ENCODE measurements at places on chromosomes 4 and X. TPM values are rescaled to one million over a fixed set of nuclear protein-coding genes. Genes with fewer than 3 reads are reported as not detected.

DNA sequence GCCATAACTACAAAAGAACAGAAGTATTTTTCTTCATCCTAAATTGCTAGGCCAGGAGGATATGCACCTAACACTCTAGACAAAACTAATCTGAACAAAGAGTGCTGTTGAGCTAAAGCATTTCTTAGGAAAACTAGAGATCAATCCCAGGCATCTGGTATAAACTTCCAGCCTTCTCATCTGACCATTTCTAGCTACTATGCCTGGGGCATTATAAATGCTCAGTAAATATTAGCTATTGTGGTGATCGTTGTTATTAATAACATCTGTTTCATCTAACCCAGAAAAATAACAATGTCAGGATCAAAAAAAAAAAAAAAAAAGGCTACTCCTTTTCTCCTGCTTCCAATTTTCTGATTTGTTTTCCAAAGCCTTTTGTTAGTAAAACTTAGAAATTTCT is 7.7 kb upstream of the SLC10A6 start:
- no peak for DNase-seq

DNA sequence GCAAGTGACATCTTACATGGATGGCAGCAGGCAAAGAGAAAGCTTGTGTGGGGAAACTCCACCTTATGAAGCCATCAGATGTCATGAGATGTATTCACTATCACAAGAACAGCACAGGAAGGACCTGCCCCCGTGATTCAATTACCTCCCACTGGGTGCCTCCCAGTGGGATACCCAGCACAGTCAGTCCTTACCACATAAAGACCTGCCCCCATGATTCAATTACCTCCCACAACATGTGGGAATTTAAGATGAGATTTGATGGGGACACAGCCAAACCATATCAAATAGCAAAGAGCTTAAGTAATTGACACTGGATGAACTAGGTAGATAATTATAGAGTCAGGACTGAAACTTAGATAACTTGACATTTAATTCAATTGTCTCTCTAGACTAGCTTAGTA is 85.6 kb downstream of the SLIT2 start:
- DNase-seq = peak; percentile 54

SMIM10 gene
- 0.26 TPM for total RNA-seq

DNA sequence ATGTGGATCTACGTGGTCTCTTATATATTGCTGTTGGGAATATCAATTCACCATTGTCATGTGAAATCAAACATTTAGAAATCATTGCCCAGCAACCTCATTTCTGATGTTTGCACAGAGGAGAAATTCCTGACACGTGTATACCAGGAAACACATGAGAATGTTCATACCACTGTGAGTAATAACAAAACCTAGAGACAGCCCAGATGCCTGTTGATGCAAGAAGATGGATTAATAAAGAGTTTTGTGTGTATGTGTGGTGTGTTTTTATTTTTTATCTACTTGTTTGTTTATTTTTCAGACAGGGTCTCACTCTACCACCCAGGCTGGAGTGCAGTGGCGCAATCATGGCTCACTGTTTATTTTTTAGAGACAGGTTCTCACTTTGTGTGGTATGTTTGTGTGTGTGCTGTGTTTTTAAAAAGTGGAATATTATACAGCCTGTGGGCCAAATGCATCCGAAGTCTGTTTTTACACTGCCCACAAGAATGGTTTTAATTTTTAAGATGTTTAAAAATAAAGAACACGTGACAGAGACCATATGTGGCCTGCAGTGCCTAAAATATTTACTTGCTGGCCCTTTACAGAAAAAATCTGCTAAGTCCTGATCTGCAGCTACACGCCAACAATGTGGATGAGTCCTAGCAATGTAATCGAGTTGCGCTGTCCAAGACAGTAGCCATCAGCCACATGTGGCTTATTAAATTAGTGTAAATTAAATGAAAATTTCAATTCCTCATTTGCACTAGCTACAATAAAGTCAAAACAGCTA is 39.2 kb downstream of the TXLNG start:
- no peak for DNase-seq

GRCh38 chrX:40968180-40968579 is 117.1 kb upstream of the USP9X start:
- DNase-seq = no peak

- DNase-seq = no peak
These were observed 34.7 kb downstream of the RTL3 start for GRCh38 chrX:78624426-78624825.

DNA sequence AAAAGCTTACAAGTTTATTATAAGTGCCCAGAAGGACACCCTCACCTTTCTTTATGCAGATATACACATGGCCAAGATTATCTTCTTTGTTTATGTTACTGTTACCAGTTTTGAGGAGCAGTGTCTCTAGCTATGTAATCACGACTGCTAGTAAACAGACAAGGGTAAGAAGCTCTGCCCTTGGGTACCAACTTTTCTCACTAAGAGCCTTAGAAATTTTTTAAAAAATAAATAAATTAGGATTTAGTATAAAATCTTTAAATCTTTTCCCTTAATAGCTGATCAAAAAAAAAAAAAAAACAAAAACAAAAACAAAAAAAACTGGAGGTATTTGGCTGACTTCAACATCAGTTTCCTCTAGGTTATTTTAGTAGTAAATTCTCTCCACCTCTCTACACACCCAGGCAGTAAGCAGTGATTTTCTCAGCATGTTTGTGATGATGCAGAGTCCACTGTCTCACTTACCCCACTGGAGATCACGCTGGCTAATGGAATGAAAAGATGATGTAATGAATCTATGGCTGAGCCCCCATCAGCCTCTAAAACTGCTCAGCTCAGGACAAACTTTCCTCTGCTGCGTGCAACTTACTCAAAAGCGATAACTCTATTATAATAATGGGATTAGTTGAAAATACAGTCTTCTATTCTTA is 125.9 kb downstream of the FRYL start:
- no peak for DNase-seq

GRCh38 chr4:57044279-57044678 is 65.6 kb downstream of the POLR2B start:
- DNase-seq = no peak

- no peak for DNase-seq
These were observed 674.5 kb upstream of the BOD1L1 start for GRCh38 chr4:14302021-14302420.

GRIA3 gene
- total RNA-seq = not detected

DNA sequence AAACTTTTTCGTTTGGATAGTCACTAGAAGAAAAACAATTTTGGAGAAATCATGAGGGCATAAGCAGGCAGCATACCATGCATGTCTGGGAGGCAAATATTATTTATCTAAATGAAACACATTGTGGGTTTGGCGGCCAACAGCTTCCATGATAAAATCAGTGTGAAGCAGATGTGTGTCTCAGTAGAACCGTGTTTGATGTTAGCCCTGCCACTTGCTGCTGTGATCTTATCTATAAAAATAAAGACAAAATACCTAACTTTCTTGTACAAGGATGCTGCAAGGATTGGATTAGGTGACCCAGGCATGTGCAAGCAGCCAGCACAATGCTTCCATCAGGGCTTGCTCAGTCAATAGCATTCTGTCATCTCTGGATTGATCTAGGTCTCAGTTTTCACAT is 341.4 kb downstream of the PACRGL start:
- DNase-seq = no peak

- peak; percentile 6 for DNase-seq
These were observed 22.0 kb downstream of the AFAP1 start for GRCh38 chr4:7917669-7918068.

DCAF12L1 gene
- total RNA-seq = not detected

GRCh38 chrX:154308108-154308946 is 12.7 kb downstream of the TKTL1 start:
- peak; percentile 67 for DNase-seq

DNA sequence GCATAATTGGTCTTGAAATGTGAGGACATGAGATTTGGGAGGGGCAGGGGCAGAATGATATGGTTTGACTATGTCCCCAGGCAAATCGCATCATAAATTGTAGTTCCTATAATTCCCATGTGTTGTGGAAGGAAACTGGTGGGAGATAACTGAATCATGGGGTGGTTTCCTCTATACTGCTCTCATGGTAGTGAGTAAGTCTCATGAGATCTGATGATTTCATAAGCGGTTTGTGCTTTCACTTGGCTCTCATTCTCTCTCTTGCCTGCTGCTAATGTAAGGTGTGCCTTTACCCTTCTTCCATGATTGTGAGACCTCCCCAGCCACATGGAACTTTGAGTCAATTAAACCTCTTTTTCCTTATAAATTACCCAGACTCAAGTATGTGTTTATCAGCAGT is 2595.9 kb downstream of the PCDH7 start:
- no peak for DNase-seq

DNA sequence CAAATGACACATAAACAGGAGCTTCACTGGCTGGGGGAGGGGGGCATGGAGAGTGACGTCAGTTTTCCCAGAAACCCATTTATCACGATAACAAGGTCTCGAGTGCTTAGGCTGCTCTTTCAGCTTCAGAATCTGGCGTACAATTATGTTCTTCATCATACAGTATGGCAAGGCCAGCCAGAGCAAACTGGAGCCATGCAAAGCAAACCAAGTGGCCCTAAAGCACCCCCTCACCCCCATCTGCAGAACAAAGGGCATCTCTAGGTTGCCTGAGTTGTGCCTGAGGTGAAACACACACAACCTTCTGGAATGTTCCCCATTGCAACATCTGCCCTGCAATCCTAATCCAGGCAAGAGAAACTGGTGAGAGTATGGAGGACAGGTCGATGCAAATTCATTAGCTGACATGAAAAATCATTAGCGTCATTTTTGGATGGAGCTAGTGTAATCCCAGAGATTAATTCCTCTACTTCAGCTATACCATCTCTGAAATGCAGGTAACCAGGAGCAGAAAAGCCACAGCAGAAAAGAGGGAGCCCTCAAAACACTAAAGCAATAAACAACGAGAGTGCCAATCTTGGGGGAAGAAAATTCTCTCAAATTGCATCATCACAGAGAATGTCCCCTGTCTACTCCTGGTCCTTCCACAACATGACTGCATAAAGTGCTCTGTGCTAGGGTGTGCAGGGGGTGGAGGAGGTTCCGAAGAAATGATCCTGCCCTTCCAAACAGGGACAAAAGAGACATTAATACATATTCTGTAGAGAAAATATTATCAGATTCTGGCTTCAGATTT is 1.8 kb downstream of the SEPTIN6 start:
- peak; percentile 37 for DNase-seq

DNA sequence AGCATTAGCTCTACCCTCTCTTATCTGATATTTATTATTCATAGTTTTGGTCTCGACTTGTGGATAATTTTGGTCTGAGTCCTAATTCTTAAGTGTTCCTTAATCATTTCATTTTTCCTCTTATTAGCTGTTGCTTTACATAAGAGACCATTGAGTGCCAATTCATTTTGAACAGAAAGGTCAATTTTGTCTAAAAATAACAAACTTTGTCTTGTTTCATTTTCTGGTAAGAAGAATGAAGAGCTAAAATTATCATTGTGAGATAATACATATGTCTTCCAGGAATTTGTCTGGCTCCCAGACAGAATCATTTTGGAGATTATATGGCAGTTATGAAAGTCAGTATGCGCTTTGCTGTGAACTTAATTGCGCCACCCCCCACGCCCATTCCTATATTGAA is 1471.8 kb downstream of the PCDH7 start:
- DNase-seq = no peak

DNA sequence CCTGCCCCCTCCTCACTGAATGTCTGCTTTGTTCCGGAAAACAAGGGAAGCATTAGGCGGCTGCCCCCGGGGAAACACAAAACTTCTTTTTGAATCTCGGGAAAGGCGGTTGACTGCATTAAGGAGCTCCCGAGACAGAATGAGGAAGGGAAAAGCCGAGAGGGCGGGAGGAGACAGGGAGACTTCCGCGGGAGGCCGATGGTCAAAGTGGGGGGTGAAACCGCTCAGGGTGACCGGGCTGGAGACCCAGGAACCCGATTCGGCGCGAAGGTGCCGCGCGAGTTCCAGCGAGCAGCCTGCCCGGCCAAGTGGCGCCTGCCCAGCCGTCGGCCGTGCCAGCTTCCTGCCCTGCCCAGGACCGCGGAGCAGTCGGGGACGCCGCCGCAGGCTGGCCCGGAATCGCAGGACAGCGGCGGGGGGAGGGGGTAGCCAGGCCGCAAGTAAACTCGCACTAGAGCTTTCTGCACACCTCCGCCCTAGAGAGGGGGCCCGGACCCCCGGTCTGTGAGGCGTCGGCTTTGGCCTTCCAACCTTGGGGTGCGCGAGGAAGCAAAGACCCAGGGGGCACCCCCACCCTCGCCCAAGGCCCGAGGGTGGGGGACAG is 55.1 kb upstream of the BCOR start:
- DNase-seq = peak; percentile 80

GRCh38 chrX:15566244-15566643 is 34.5 kb downstream of the ACE2 start:
- DNase-seq = peak; percentile 54

XK gene
- total RNA-seq = 0.26 TPM

DCLK2 gene
- 0.59 TPM for total RNA-seq

AKAP14 gene
- total RNA-seq = not detected

- DNase-seq = peak; percentile 45
These were observed 1.4 kb downstream of the FGF2 start for GRCh38 chr4:122827879-122828601.

- DNase-seq = peak; percentile 9
These were observed 1212.8 kb upstream of the ADGRL3 start for GRCh38 chr4:59987289-59987688.

XAGE2 gene
- total RNA-seq = not detected

GPR119 gene
- total RNA-seq = not detected

DNA sequence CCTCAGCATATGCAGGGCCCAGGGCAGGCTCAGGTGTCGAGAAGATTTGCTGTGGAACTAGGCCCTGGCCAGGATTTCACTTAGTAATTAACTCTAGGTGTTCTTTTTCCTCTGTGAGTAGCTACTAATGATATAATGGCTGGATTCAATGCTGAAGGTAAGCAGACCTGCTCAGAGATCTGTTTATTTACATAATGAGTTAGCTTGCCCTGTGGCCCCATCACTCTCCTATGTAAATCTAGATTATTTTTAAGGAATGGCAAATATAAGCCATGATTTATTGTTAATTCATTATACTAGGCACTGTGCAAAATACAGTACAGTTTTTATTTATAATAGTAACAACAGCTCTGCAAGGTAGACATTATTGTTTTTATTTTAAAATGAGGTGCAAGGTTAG is 117.2 kb downstream of the IRF2 start:
- no peak for DNase-seq

TEX11 gene
- total RNA-seq = not detected
